ENCODE measurements at places on chromosomes 16 and 17.

- no peak for DNase-seq
Measured at GRCh38 chr16:84049403-84050060, 6.9 kb upstream of the SLC38A8 start.

DNA sequence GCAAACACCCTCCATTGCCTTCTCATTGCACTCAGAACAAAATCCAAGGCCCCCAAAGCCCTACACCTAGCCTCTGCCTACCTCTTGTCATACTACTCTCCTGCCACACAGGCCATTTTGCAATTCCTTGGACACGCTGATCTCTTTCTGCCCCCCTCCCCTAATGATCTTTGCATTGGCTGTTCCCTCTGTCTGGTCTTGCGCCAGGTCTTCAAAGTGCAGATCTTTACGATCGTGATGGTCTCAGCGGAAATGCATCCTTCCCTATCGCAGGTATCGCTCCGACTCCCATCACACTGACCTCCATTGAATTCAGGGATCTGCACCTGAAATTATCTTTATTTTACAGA lies 777 bp upstream of the MOSMO start:
- no peak for DNase-seq

DNA sequence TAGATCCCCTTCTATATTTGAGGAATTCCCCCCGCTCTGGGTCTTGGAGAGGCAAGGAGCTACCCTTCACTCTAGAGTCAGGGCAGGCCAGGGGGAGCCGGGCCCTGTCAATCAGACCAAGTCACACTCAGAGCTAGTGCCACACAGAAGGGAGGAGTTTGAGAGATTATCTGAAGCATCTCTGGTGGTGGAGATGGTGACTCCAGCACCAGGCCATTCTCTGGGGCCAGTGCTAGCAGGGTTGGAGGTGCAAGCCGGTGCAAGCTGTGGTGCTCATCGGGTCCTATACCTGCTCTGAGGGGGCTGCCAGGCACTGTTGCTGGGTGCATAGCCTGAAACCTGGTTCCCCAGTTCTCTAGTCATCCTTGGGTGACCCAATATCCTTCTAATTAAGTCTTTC lies 201.2 kb downstream of the COPRS start:
- DNase-seq, result no peak

GRCh38 chr17:933312-934073 lies 46.1 kb downstream of the NXN start:
- no peak for DNase-seq

DNA sequence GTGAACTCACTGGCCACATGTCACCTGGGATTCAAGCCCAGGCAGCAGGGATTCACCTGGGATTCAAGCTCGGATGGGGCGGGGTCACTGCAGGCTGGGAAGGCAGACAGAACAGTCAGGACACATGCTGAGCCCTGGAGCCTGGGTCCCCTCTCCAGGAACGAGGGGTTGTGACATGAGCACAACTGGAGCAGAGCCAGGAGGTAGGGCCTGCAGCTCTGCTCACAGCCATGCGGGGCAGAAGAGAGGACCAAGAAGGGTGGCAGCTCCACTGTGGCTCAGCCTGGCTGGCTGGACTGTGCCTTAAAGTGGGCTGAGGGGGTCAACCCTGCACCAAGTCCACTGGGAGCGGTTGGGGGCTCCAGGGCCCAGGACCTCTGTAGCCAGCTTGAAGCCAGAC lies 150.1 kb downstream of the RAB11FIP4 start:
- no peak for DNase-seq

GRCh38 chr17:55632893-55633292 lies 89.8 kb downstream of the TMEM100 start:
- no peak for DNase-seq

DNA sequence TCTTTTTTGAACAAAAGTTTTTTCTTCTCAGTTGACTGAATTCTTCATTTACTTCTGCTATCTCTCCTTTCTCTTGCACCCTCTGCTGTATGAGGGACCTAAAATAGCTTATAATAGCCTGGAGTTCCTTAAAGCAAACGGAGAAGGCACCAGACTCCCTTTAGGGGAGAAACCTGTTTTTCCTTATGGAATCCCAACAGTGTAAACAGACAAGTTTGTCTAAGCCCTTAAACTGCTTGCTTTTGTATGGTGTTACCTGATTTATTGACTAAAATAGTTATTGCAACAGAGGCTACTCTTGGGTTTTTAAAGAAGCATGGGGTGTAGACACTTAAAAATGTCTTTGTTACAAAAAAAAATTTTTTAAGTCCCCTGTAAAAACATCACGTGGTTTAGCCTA lies 12.9 kb upstream of the TRIM25 start:
- DNase-seq, result no peak

- no peak for DNase-seq
Measured at GRCh38 chr16:2008009-2008526, 1.6 kb downstream of the ZNF598 start.

- no peak for DNase-seq
Measured at GRCh38 chr17:66676421-66676820, 158.5 kb upstream of the CACNG5 start.

DNA sequence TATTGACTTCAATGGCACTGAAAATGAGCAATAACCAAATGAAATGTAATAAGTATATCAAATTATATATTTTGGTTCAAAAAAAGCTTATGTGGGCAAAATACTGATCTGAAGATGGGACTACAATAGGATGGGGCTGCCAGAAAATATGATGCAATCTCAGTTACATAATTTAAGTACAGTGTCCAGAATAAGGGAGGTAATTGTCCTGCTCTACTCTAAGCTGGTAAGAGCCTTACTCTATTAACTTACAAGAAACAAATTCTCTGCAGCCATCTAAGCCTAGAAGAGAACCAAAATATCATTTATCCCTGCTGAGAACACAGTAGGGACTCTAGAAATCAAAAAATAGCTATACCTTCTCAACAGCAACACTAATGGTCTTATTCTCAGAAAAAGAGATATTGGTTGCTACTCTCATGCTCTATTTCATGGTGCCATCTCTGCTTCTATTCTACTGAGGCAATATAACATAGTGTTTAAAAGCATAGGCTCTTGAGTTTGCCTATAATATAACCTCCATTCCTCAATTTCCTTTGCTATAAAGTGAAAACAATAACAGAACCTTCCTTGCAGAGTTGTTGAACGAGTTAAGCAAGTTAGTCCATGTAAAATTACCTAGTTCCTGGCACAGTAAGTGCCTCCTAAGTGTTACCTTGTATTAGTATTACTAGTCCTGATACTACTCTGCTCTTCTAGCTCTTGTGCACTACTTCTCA lies 19.9 kb downstream of the NQO1 start:
- DNase-seq, result no peak

DNA sequence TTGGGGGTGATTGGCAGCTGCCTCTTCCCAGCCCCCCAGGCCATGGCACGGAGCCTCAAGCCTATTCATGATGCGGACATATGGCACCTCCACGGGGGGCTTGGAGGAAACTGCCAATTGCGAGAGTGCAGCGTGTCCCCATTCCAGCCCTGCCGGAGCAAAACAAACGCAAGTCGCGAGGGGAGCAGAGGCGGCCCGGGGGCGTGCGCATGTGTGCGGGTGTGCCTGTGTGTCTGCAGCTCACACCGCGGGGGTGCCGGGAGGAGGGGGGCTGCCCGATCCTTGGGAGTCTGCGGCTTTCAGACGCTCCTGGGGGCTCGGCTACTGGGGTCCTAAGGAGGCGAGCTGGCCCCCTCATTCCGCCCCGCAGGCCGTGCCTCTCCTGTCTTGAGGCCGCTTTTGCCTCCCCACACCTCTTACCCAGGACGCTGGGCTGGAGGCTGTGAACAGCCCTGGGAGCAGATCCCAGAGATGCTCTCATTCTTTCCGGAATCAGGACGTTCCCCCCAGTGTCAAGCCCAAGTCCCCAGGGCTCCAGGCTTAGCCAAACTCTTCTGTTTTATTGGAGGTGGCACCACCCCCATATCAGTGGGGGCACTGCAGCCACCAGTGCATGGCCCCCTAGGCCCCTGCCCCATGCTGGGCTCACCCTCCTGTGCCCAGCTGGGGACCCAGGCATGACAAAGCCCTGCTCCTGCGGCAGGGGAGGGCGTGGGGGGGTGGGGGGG lies 29.1 kb downstream of the ENDOV start:
- no peak for DNase-seq

GRCh38 chr16:22770866-22771265 lies 43.1 kb upstream of the HS3ST2 start:
- no peak for DNase-seq

GRCh38 chr17:57405491-57406072 lies 149.3 kb downstream of the MSI2 start:
- DNase-seq, result no peak

- no peak for DNase-seq
Measured at GRCh38 chr16:77220427-77220826, 21.2 kb downstream of the SYCE1L start.

DNA sequence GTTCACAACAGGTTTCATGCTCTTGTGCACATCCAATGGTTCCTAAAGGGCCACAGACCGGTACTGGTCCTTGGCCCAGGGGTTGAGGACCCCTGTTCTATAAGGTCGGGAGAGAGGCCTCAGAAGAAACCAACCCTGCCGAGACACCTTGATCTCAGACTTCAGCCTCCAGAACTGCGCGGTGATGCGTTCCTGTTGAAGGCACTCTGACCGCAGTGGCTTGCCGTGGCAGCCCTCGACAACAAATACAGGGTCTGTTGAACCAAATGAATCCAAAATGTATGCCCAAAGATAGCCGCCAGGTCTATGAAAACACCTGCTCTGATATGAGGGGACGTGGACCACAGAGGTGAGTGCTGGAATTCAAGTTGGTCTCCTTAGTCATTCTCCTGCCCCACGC lies 389.8 kb downstream of the SEC14L1 start:
- no peak for DNase-seq

- no peak for DNase-seq
Measured at GRCh38 chr16:89491974-89492687, 1.8 kb upstream of the ANKRD11 start.

GRCh38 chr17:31917065-31917529 lies 15.6 kb upstream of the UTP6 start:
- no peak for DNase-seq

DNA sequence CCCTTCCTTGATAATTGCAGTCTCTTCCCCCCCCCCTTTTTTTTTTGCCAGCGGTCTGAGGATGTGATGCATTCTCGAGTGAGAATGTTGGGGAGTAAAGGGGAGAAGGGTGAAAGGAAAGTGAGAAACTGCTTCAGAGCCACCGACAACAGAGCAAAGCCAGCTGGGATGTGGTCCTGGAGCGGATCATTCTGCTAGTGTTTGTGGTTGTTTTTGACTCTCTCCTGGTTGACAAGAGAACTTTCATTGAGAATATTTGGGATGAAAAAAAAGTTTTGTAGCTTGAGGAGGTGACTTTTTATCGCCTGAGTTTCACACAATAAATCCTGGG lies 1.3 kb downstream of the NF1 start:
- no peak for DNase-seq

- DNase-seq, result no peak
Measured at GRCh38 chr17:5942687-5943086, 127.5 kb upstream of the WSCD1 start.

DNA sequence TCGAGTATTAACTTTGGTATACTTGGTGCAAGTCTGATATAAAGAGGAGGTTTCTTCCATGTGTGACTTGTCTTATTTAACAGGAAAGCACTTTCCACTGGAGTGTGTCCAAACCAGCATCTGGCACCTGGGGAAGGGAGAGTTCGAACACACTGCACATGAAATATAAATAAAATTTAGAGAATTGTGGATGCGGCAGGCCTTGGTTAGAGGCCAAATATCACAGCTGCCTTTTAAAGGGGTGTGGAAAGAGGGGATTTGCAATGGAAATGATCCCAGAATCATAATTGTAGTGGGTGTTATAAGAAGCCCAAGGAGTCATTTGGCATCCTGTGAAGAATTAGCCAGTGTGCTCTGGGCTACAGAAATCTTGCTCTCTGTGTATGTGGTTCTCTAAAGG lies 4.3 kb upstream of the NXN start:
- DNase-seq, result no peak
